Cerebellar nuclear complex (tissue), 1 donor: ENCODE measurements at places on chromosomes 7 and 10.

DNA sequence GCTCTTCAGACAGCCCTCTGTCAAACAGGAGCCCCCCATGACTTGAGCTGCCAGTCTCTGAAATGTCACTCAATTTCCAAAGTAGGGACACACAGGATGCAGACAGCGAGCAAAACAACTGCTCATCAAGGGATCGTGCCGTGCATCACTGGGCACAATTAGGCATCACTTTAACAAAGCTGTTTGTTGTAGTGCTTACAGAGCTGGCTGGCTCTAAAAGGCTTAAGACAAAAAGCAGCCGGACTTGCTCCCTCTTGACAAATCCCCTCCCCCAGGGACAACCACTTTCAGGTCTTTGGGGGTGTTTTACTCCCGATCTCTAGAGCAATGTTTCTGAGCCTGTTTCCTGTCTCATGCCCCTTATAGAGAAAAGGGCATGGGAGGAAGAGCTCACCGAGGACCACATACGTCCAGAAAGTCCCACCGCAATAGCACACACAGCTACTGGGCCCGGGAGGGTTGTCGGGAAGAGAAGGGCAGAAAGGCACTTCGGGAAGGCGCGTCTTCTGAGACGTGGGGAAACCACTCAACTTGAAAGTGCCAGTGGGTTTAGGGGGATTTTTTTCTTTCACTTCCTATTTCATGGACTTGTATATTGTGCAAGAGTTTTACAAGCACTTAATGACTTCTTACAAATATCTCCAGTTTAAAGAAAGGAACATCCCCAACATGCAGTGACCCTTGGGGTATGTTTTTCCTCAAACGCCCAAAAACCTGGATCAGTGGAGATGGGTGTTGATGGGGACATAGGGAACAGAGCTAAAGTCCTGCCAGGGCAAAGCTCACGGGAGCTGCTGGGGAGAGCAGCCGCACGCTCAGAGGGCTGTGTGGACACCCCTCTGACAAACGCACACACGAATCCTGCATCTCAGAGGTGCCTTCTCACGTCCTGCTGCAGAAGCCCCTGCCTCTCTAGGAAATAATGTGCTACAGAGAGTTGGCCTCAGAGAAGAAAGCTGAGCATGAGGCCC, 27.1 kb downstream of the LRRC20 start:
- no peak for DNase-seq

DNA sequence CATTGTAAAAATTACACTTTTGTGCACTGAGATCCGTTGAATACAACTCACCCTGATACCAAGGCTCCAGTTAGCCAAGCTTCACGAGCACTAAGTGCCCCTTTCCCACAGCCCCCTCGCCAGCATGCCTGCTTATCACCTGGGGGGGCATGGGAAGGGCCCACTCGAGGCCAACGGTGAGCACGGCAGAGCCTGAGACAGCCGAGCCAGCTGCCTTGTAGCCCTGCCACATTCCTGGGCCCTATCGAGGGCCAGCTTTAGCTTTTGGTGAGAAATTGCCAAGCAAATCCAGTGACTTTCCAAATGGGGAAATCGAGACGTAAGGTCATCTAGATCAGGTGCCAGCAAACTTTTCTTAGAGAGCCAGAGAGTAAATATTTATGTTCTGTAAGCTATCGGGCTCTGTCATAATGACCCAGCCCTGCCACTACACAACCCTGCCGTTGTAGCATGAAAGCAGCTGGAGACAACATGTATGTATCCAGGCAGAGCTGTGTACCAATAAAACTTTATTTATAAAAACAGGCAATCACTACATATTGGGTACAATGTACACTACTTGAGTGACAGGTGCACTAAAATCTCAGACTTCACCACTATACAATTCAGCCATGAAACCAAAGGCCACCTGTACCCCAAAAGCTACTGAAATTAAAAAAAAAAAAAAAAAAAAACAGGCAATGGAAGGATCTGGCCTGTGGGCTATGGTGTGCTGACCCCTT, 83.6 kb downstream of the FAM53B start:
- no peak for DNase-seq

GRCh38 chr10:122239578-122240257, 31.4 kb upstream of the BTBD16 start:
- DNase-seq = no peak

DNA sequence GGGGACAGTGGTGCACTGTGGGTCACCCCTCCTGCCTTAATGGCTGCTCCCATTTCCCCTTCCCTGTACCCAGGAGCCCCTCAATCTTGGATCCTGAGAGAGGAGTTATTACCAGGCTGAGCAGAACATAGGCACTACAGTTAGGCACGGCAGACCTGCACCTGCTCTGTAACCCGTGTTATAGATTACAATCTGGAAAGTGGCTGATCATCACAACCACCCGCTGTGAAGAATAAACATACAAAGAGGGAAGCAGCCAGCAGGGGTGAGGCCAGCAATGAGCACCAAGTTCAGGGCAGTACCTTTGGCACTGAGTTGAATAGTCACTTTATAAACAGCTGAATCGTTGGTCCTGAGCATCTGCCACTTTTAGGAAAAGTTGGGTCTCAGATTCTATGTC, 1.7 kb downstream of the CDHR1 start:
- DNase-seq = no peak

DNA sequence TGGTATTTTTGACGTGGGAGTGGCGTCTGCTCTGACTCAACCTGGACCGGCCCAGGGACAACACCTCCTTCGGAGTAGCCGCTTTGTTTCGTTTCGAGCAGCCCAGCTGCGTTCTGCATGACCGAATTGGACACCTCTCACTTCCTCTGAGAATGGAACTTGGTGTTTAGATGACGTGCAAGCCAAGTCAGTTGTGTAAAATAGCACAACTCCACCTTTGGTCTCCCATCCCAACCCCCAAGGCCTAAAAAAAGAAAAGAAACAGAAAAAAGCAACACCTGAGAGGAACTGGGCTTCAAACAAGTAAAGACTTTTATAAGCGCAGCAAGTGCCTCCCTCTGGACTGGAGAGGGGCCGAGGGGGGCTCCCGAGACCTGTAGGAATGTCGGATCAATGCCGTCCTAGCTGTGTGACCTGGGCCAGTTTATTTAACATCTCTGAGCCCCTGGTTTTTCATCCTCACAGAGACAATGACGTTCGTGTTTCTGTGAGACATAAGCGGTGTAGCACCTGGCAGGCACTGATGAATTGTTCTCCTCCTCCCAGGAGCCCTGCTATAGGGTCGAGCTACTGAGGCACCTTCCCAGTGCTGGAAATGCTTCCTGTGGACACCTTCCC, 52.0 kb upstream of the SMNDC1 start:
- DNase-seq = no peak

GRCh38 chr7:111045449-111045848, 45.5 kb upstream of the LRRN3 start:
- DNase-seq = no peak

- DNase-seq = no peak
These were observed 57.1 kb downstream of the AOC1 start for GRCh38 chr7:150909200-150909995.

GRCh38 chr10:91564508-91564907, 68.4 kb downstream of the PPP1R3C start:
- no peak for DNase-seq

DNA sequence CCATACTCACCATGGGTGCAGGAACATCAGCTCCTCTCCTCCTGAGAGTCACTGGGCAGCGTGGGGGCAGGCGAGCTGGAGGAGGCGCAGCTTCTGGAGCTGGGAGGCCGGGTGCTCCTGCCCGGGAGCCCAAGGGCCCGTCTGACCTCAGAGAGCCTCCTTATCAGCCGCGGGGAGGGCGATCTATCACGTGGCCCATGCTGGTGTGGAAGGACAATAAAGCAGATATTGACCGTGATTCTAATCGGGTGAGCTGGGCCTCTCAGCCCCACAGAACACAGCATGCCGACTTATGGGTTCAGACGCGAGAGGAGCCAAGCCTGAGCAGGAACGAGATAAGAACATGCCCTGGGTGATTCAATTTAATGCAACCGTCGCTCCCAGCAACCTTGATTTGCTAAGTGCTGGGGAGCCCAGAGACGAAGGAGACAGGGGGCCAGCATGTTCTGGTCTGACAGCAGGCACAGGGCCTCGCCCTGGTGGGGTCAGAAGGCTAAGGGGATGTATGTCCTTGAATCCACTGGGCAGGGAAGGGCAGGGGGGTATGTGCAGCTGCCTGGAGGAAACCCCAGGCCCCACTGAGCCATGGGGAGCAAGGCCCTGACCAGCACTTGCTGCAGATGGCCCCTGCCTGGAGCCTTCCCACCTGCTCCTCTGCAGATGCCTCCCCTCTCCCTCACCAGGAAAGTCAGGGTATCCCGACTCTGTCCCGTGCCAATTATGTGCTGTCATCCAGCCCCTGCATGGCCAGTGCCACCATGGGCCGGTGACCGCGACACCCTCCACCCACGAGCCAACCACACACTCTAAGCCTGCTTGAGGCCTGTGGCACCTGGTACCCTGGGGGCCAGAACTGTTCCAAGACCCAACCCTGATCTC, 95.3 kb upstream of the RET start:
- DNase-seq = no peak

- DNase-seq = no peak
These were observed 81.3 kb upstream of the SFMBT2 start for GRCh38 chr10:7491949-7492659.

- no peak for DNase-seq
These were observed 30.0 kb upstream of the MSRB2 start for GRCh38 chr10:23065181-23065948.

- DNase-seq = no peak
These were observed 42.6 kb upstream of the DLG5 start for GRCh38 chr10:77969114-77969513.

GRCh38 chr7:124785994-124786393, 20.4 kb upstream of the GPR37 start:
- DNase-seq = no peak

DNA sequence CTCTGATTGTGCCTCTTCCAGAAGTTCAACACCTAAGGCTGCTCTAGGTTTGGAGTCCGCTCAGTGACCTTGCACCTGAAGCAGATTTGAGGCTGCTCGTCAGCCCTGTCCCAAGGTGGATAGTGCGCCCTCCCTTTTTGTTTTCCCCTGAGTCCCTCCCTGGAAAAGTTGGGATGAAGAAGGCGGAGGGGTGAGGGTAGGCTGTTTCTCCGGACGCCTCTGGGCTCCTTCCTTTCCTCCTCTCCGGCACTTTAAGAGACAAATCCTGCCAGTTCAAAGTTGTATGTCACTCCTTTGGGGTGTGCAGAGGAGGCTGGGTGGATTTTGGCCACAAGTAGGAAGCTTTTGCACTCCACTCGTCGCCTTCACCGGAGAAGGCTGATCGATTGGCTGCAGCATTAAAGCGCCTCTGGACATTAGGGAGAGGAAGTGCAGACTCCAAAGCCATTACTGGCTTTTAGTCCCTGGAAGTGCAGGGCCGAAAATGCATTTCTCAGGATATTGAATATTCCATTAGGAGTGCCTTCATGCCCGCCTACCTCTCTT, 81.9 kb upstream of the PRKG1 start:
- no peak for DNase-seq

DNA sequence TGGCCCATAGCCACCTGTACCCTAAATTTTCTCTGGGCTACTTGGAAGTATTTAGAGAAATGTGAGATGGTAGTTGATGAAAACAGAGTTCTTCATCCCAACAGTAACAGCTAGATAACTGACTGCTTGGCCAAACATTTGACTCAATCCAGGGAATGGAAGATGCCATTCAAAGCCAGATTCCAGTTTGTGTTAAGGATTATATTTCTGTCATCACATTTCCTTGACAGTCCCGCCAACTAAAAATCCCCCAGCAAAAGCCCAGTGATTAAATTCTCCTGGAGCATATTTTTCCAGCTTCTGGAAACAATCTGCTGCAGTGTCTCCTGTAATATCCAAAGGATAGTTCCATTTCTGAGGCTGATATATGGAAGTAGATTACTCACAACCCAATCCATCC, 45.4 kb upstream of the PTN start:
- no peak for DNase-seq

- DNase-seq = no peak
These were observed 81.6 kb upstream of the CHST15 start for GRCh38 chr10:124174673-124175645.

DNA sequence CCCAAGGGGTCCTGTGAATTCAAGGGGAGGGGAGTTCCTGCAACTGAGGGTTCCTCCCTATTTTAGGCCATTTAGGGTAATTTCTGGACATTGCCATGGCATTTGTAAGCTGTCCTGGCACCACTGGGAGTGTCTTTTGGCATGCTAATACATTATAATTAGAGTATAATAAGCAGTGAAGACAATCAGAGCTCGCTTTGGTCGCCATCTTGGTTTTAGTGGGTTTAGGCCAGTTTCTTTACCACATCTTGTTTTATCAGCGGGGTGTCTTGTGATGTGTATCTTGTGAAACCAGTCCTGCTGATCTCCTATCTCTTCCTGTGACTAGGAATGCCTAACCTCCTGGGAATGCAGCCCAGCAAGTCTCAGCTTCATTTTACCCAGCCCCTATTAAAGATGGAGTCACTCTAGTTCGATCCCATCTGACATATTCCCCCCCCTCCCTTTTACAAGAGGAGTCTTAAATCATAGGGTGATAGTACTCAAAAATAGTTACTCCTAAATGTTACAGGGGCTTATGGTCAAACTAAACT, 43.2 kb downstream of the SVOPL start:
- no peak for DNase-seq
